ENCODE measurements at places on chromosomes 6 and 20.
A peak's percentile ranks its signal among the peaks of the same experiment; 100 is the strongest.

GRCh38 chr20:46118481-46119020 lies 437 bp downstream of the CD40 start:
- no peak for DNase-seq

GRCh38 chr6:22042706-22043105 lies 254.1 kb downstream of the PRL start:
- no peak for DNase-seq

GRCh38 chr20:38209736-38210405 lies 44.8 kb upstream of the TGM2 start:
- no peak for DNase-seq

- DNase-seq = peak; percentile 35
These were observed 14.0 kb downstream of the UST start for GRCh38 chr6:148760568-148761526.

- no peak for DNase-seq
These were observed 149.1 kb downstream of the LMBRD1 start for GRCh38 chr6:69647726-69648125.

DNA sequence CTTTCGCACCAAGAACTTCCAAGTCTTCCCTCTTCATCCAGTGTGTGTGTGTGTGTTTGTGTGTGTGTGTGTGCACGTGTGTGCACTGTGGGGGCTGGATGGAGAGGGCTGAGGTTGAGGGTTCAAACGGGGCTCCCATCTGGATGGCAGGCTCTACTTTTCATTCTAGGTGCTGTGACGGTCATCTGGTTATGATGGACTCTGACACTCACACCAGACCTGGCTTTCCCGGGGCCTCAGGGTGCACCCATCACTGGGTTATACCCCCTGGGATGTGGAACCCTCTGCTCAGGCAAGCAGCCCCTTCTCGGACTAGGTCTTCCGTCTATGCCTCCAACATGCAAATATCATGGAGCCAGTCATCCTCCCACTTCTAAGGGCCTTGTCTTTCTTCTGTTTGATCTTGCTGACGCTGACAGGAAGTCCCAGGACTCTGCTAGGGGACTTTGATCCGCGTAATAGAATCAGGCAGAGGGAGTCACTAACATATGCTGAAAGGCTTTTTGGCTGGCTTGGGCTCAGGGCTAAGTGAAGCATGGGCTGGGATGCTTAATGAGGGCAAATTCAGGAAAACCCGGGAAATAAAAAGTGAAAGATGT lies 313.6 kb downstream of the CDC5L start:
- DNase-seq = no peak

GRCh38 chr6:90076511-90077415 lies 182.5 kb downstream of the GJA10 start:
- DNase-seq = no peak

- DNase-seq = no peak
These were observed 1.0 kb downstream of the NAPB start for GRCh38 chr20:23419995-23420901.

- no peak for DNase-seq
These were observed 2.6 kb downstream of the NCOA5 start for GRCh38 chr20:46087161-46087560.

- DNase-seq = no peak
These were observed 25.4 kb upstream of the MAS1 start for GRCh38 chr6:159865226-159865920.

DNA sequence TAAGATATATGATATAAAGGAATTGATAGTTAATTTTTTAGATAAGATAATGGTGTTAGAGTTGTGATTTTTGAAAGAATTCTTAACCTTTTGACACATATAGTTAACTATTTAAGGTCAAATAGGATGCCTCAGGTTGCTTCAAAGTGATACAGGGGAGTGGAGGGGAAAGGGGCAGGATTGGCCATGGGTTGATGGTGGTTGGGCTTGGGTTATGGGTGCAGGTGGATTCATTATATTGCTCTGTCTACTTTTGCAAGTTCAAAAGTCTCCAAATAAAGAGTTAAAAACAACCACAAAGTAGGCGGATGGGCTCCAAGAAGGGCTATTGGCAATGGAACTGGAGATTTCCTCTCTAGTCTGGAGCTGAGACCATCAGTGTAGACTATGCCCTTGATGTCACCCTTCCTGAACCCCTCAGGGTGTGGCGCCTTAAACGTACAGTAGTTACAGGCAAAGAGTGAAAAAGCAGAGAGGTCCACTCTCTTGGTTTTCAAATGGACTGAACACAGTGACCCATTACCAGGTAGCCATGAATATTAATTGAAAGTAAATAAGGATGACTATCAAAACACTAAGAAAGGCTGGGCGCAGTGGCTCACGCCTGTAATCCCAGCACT lies 81.2 kb downstream of the PTPN1 start:
- no peak for DNase-seq

DNA sequence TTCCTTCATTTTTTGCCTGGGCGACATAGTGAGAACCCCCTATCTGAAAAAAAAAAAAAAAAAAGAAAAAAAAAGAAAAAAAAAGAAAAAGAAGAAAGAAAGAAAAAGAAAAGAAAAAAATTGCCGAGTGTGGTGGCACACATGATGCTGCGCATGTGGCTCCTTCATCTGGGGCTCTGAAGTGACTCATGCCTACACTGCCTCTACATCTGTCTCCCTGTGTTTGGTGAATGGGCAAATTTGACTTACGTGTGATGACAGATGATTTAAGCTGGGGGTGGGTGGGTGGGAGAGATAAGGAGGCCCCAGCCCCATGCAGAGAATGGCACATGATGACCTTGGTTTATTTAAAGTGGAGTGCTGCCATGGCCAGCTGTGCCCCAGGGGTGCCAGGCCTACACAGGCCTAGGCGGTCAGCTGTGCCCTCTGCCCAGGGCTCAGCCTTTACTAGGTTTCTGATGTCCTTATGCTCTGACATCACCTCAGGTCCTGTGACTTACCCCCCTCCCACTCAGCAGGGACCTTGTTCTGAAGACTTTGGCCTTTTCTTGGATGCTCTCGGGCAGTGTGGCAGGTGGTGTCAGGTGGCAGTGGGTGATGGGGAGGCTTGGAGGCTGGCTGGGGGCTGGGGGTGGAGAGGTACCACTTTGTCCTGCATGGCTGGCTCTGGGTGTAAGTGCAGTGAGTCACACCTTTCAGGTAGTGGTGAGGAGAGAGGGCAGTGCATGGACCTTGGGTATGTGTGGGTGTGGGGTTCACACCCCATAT lies 41.1 kb downstream of the VEGFA start:
- no peak for DNase-seq

Measured in hypothalamus (tissue), 51 donors.